Foreskin fibroblast (primary cell): ENCODE measurements at places on chromosomes 2 and 18.

- no peak for DNase-seq
These were observed 278.5 kb downstream of the SRBD1 start for GRCh38 chr2:45332567-45332966.

DNA sequence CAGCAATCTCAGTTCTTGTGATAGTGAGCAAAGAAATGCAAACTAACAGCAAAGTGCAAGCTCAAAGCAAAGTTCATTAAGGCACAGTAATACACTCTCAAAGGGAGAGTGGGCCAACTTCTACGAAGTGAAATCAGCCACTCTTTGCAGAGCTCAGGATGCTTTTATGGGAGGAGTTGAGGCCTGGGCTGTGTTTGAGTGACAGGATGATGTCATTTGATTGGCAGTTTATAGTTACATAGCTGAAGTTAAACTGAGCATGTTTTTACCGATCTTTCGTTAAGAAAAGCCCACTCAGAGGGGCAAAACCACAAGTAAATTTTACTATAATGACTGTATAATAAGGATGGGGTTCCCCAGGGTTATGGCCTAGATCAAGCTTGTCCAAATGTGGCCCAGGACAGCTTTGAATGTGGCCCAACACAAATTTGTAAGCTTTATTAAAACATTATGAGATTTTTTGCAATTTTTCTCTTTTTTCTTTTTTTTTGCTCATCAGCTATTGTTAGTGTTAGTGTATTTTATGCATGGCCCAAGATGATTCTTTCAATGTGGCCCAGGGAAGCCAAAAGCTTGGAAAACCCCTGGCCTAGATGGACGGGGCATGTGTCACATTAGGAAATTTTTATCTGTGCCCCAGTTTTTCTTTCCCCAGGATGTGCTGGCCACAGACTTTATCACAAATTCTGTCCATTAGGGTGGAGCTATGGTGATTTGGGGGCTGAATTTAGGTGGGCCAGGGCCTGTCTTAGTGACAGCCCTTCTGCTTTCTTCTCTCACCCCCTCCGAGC lies 8.3 kb upstream of the DNAH7 start:
- DNase-seq = no peak

DNA sequence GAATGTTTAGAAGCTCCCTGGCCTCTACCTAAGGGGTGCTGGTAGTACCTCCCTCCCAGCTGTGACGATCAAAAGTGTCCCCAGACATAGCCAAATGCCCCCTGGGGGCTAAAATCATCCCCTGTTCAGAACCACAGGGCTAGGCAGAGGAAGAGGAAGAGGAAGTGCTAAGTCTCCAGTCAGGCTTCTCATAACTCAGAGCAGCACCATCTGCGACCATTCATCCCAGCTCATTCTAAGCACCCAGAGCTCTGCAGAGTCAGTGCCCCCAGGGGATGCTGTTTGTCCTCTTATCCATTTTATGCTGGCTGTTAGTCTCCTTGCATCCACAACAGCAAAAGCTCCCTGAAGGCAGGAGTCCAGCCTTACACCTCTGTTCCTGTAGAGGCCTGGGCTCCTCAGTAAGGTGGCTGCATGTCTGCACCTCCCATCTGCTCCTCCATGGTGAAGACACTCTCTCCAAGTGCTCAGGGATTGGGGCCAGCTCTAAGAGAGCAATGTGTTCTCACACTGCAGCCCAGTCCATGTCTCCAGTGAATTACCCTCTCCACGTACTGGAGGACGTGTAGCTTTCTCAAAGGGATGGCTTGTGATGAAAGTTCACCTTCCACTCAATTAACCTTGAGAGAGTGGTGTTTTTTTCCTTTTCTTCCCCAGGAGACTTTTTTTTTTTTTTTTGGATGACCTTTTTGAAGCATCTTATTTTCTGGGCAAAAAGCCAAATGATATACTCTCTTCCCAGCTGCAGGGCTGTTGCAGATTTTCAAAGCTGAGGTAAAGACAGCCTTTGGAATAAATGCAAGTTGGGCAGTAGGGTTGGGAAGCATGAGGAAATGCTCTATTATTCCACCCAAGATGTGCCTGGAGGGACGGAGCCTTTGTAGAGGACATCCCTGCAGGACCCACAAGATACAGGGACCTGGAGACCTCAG lies 158.9 kb upstream of the SLC14A2 start:
- DNase-seq = peak; percentile 3

GRCh38 chr18:55534547-55534946 lies 53.4 kb downstream of the TCF4 start:
- DNase-seq = peak; percentile 21

GRCh38 chr2:147913701-147914480 lies 69.1 kb downstream of the ACVR2A start:
- no peak for DNase-seq

DNA sequence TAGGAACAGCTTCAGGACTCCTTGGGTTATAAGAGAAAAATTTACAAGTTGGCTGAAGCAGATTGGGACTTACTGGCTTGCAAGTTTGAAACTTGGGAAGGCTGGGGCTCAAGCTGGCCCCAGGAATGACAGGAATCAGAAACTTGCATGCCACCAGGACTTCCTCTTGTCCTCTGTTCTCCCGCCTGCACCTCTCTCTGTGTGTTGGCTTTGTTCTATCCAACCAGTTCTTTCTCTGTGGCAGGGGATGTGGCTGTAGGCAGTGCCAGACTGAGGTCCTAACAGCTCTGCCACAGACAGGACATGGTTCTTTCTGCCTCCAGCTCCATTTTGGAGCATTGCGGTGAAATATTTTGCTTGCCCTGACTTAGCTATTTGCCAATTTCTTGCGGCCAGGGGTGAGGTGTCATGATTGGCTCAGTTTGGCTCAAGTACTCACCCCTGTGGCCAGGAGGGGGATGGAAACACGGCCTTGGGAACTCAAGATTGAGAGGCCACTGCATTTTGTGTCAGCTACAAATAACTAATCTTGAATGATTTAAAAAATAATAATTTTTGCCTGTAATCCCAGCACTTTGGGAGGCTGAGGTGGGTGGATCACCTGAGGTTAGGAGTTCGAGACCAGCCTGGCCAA lies 48.9 kb downstream of the MEP1B start:
- no peak for DNase-seq

DNA sequence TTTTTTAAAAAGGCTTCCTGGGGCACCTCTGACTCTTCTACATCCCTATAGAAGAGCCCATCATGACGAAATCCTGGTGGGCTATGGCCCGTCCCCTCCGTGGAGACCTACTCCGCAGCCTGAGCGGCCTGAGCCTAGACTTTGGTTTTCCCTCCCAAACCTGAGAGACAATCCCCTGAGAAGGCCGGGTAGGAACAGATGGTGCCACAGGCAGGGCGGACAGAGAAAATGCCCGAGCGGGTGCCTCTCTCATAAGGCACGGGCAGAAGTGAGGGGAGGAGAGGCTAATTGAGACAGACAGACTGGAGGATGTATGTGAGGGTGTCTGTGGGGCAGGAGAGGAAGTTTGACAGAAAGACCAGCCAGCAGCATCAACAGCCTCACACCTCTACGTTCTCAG lies 20.2 kb upstream of the SFXN5 start:
- DNase-seq = no peak

DNA sequence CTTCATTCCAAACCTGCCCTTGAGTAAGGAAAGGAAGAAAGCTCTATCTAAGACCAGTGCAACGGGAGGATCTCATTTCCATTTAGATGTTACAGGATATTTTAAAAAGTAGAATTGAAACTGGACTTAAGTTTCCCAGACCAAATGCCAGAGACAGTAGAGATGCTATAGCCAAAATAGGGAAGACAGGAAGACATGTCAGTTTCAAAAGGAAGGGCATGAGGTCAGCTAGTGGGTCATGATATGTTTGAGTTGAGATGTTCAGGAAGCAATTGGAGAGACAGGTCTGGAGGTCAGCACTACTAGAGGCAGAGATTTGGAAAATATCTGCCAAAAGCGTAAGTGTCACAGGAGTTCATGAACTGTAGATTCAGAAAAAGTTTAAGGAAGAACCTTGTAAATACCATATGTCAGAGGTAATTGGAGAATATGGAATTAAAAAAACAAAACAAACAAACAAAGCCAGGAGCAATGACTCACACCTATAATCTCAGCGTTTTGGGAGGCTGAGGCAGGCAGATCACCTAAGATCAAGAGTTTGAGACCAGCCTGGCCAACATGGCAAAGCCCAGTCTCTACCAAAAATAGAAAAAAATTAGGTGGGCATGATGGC lies 50.8 kb downstream of the EPHA4 start:
- no peak for DNase-seq

- no peak for DNase-seq
These were observed 140.6 kb downstream of the C1D start for GRCh38 chr2:67922080-67922785.

- DNase-seq = no peak
These were observed 6.5 kb upstream of the MTERF4 start for GRCh38 chr2:241108271-241109209.

- DNase-seq = no peak
These were observed 139.0 kb downstream of the MBP start for GRCh38 chr18:76993573-76993972.

- DNase-seq = peak; percentile 48
These were observed 232.4 kb downstream of the CALCRL start for GRCh38 chr2:187215532-187216240.

- DNase-seq = no peak
These were observed 51.7 kb upstream of the MYL1 start for GRCh38 chr2:210366675-210367080.

DNA sequence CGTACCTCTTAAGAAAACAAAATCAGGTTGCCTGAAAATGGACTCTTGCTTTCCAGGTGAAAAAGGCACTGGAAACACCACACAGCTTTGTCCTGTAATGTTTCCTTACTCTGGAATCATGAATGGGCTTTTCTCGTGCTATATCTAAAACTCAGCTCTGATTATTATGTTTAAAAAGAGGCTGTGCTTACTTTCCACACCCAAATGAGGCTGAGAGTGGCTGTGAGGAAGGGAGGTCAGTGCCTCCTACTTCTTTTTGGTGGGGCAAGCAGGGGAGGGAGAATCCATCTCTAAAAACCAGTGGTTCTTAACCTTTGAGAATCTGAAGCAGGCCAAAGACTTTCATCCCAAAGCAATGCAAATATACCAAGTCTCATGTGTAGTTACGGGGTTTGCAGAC lies 148.6 kb downstream of the FAM210A start:
- no peak for DNase-seq

GRCh38 chr18:12976305-12976704 lies 14.9 kb upstream of the CEP192 start:
- DNase-seq = no peak

GRCh38 chr2:227267410-227268115 lies 57.5 kb upstream of the MFF start:
- peak; percentile 40 for DNase-seq

DNA sequence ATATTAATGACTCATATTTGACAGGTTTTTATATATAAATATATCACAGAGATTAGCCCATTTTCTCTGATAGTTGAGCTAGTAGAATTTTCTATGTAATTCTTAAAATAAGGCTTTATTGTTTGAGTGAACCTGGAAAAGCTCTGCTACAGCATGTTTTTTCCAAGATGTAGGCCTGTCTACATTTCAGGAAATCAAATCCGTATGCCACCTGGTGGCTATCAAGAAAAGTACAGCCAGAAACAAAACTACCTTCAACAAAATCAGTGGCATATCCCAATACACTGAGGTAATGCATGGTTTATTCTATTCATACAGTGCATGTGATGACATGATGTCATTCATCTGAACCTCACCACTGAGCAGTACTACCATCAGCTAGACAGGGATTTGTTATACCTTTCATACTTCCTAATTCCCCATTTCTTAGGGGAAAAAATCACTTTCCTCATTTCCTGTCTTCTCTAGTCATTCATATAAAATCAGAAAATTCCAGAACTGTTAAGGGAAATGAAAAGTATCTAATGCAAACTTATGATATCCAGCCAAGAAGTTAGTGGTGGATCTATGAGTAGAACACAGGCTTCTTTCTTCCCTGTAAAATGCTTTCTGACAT lies 310.4 kb upstream of the SYT4 start:
- DNase-seq = peak; percentile 63

GRCh38 chr18:59272221-59272888 lies 899 bp downstream of the RAX start:
- peak; percentile 31 for DNase-seq

- peak; percentile 2 for DNase-seq
These were observed 119.0 kb upstream of the SYT4 start for GRCh38 chr18:43396266-43396665.

DNA sequence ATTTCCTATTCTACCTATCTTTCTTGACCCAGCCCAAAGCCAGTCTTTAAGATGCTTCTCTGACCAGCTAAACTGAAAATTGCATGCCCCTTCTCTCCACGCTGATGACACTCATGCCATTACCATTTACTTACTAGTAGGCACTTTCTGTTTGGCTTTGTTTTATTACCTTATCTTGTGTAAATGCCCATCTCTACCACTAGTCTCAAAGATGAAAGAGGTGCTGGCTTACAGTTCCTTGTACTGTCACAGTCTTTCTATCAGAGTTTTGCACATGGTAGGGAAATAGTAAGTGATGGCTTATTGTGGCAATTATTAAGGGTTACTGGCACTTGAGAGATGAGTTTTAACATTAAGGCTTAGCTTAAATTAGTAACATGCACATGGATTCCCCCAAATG lies 352.1 kb downstream of the RBM43 start:
- DNase-seq = no peak

- no peak for DNase-seq
These were observed 880.6 kb downstream of the TSN start for GRCh38 chr2:122636097-122636496.

GRCh38 chr18:2108591-2108990 lies 462.7 kb downstream of the METTL4 start:
- DNase-seq = no peak

DNA sequence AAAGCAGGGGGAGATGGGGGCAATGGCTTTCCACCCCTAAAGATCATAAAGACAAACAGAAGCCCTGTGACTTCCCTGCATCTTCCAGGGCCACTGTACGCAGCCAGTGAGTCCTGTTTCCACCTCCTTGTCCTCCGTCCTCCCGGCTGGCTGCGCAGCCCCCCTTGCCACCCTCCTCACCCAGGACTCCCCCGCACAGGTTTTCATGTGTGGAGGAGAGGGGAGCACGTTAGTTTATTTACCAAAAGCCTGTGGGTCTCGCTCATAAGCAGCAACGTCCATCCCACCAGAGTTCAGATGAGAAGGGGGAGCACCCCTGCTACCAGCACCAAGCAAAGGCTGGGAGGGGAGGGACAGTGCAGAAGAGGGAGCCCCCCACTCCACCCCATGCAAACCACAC lies 11.7 kb downstream of the CYP26B1 start:
- no peak for DNase-seq

- DNase-seq = no peak
These were observed 219.6 kb downstream of the ANAPC1 start for GRCh38 chr2:111664275-111664850.
